Left ventricle myocardium superior (tissue), 1 donor: ENCODE measurements at places on chromosomes 4 and X. TPM values are rescaled to one million over a fixed set of nuclear protein-coding genes. Genes with fewer than 3 reads are reported as not detected.
A peak's percentile ranks its signal among the peaks of the same experiment; 100 is the strongest.

Gene IL2
- total RNA-seq, result not detected

Gene SHROOM4
- 8.9 TPM for total RNA-seq

Gene ATXN3L
- total RNA-seq, result not detected

Gene TXK
- total RNA-seq, result 0.20 TPM

DNA sequence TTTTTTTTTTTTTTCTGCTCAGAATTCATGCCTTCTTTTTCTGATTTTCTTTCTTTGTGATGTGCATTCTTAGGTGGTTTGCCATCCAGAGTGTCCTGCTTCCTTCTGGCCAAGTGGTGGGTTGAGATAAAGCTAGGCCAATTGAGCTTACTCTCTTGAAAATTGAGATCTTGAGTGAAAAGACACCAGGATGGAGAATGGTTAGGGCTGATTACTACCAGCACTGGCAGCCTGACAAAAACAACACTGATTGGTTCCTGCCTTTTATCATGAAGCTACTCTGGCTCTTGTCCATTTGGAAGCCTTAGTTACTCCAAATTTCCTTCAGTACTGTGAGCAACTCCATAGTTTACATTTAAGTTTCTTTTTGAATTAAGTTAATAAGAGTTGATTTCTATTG is 404.0 kb downstream of the PPARGC1A start:
- no peak for DNase-seq

DNA sequence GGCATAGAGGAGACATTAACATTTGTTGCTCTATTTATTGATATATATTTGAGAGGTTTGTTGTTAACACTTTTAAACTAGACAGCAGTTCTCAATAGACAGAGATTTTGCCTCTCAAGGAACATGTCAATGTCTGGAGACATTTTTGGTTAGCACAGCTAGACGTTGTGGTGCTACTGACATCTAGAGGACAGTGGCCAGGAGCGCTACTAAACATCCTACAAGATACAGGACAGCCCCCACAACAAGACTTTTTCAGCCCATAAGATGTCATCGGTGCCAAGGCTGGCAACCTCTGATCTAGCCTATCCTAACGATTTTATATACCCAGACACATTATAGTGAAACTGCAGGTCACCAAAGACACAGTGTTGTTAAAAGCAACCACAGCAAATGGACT is 18.4 kb upstream of the CTSO start:
- DNase-seq, result no peak

GRCh38 chr4:175369087-175369486 is 443.0 kb downstream of the GPM6A start:
- DNase-seq, result no peak

- DNase-seq, result peak; percentile 60
Measured at GRCh38 chr4:184408684-184409081, 65.7 kb downstream of the IRF2 start.

GRCh38 chr4:66911880-66912279 is 633.4 kb downstream of the CENPC start:
- no peak for DNase-seq

- DNase-seq, result no peak
Measured at GRCh38 chr4:69610484-69610883, 29.0 kb downstream of the UGT2A2 start.

GRCh38 chr4:102687373-102687981 is 73.3 kb downstream of the MANBA start:
- no peak for DNase-seq

GRCh38 chrX:11864171-11864570 is 106.1 kb downstream of the MSL3 start:
- no peak for DNase-seq

- DNase-seq, result no peak
Measured at GRCh38 chr4:6313216-6313615, 43.6 kb downstream of the WFS1 start.

DNA sequence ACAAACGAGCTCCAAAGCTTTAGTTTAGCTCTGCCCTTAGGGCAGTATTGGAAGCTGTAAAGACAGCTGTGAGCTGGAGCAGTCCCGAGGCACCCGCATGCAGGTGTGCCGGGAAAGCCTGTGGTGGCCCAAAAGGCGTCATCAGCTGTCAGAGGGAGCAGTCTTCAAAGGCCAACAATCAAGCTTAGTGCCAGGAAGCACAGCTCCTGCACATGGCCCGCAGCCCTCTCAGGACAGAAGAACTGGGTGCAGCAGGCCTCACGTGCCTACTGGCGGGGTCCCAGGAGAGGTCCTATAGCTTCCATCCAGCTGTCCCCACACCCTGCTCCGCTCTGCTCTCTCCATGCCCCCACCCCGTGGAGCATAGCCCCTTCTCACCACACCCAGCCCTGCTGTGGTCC is 92.2 kb upstream of the TRIM2 start:
- DNase-seq, result no peak

- no peak for DNase-seq
Measured at GRCh38 chr4:186900984-186901383, 177.3 kb upstream of the FAT1 start.

DNA sequence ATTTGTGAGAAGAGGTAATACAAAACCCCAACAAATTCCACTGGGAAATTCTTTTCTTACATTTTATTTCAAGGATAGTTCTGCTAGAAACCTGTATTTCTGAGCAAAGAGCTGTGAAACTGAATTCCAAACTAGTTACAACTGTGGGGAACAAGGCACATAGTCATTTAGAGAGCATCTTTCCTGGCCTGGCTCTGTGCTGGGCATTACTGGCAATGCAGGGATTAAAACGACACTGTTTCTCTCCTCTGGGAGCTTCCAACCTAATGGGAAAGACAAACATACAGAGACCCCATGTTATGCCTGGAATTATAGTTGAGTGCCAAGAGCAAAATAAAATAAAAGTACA is 36.5 kb downstream of the SUPT20HL1 start:
- DNase-seq, result no peak

- DNase-seq, result peak; percentile 77
Measured at GRCh38 chr4:176792326-176793059, at the start of gene VEGFC. Gene VEGFC (minus strand): TSS chr4:176792922. CDS start chr4:176792311, 611 bp downstream.

GRCh38 chr4:61245069-61245714 is 45.1 kb downstream of the ADGRL3 start:
- no peak for DNase-seq

GRCh38 chr4:112759313-112759712 is 122.4 kb downstream of the LARP7 start:
- no peak for DNase-seq
